HAP-1 (cell line): ENCODE measurements at places on chromosomes 13 and 19.

DNA sequence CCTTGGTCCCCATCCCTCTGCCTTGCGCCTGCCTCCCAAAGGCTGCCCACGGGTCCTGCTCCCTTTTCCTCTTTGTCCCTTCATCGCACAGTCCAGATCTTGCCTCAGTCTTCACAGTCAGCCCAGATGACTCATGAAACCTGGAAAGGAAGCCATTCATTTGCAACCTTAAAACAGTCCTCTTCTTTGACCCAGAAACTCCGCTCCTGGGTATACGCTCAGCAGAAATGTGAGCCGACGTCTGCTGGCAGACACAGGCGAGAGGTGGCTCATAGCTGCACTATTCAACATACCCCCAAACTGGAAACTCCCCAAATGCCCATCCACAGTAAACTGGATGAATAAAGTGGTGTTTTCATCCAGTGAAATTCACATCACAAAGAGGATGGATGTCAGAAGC is 13.6 kb upstream of the PEPD start:
- no peak for DNase-seq

GRCh38 chr13:80037505-80037888 is 303.4 kb downstream of the SPRY2 start:
- no peak for DNase-seq

- no peak for DNase-seq
Measured at GRCh38 chr13:49399801-49400472, 43.9 kb downstream of the CAB39L start.

DNA sequence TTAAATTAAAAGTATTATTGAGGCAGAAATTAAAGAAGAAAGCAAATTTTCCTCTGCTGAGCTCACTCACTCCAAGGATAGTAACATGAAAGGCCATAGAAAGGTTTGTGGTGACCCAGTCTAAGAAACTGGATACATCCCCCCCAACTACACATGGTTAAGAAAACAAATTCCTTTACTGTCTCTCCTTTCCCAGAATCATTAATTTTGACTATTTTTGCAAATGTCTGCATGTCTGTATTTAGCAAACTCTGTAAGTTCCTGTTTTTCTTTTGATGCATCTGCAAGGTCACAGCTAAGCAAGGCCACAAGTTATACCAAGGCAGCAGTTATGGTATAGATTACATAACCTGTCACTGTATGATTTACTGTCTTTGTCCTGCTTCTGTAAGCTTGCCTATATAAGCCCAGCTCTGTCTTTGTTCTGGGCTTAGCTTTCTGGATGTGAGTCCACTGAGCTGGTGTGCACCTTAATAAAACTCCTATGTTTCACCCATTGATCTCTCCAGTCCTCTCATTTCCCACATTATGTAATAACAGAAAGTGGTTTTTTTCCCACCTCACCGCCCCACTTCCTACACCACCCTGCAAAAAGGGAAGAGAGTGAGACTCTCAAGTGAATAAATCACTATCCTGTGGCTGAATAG is 8.5 kb upstream of the ZNF83 start:
- no peak for DNase-seq

- DNase-seq, result no peak
Measured at GRCh38 chr13:92362717-92363116, 863.9 kb upstream of the GPC6 start.

DNA sequence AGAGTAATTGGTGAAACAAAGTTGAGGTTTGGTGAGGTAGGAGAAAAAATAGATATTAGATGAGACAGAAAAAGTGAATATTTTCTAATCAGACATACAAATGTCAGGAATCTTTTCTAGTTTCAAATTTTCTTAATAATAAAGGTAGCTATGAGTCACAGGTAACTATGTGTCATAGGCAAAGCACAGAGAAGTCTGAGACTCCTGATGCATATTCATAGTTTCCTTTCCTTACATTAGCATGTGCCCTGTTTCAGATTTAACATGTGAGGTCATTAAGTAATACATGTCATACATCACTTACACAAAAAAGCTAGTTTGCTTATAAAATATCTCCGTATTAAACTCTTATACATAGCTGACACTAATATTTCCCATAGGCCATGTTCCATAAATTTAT is 1141.3 kb upstream of the PCDH20 start:
- no peak for DNase-seq

DNA sequence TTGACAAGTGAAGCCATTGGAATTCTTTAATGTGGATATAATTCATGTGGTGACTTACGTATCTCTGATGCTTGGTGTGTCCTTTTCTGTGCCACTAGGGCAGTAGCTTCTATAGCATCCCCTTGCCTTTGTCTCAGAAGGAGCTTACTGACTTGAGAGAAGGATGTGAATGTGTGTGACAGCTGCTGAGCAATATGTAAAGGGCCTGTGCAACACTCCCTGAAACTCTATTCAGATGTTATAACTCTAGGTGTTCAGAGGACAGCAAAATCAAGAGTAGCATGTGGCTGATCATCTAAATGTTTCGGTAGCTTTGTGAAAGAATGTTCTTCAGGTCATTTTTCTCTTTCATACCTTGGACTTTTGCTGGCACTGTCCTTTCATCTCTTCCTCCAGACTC is 189.5 kb downstream of the LMO7 start:
- DNase-seq, result no peak

DNA sequence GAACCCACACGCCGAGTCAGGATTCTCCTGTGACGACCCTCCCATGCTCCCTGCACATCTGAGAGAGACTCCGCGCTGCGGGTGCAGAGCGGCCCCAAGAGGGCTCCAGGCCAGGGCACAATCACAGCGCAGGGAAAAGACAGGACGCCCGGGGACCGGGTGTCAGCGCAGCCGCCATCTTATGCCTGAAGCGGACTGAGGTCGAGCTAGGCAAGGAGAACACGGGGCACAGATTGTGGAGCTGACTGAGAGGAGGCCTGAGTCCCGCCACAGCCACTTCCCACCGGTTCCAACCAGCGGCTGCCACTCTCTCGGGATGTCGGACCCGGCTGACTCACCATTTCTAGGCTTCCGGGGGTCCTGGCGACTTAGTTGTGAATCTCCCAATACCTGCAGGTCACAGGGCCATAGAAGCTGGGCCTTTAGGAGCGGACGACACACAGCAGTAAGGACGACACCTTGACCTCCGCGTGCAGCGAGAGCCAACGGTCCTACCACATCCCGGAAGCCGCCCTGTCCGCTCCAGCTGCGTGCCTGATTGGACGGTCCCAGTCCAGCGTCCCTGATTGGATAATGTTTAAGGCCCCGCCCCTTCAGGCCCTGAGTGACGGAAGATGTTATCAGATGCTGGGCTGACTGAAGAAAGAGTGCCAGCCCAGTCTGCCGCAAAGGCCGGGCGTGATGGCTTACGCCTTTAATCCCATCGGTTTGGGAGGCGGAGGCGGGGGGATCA is at the start of gene ZNF728:
Gene ZNF728 (minus strand): TSS at position 487 of the 733 bp plus-strand sequence. CDS start 146 bp downstream, at position 341.
- no peak for DNase-seq

GRCh38 chr13:66509175-66509574 is 721.0 kb downstream of the PCDH9 start:
- DNase-seq, result no peak

DNA sequence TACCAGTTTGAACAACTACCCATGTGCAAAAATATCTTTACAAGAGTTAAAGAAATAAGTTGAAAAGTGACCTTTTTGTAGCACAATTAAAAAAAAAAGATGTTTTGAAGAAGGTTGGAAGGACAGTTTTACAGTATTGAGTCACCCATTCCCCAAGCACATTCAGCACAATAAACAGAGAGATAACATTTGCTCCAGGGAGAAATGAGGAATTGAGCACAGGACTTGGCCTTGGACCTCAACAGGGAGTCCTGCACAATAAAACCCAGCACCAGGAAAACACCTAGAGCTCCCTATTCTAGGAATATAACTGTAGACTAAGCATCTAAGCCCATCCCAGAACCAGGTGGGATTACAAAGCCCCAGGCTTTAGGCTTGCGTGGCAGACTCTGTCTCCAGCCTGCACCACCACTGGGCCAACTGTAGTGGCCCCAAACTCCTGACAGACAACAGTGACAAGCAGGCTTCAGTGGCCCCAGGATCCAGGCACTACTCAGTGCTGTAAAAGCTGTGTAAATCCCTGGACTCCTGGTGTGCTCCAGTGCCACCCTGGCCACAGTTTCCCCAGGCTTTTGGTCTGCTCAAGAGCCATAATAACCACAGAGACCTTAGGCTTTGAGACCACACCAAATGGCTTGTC is 857.2 kb downstream of the SLITRK1 start:
- no peak for DNase-seq

DNA sequence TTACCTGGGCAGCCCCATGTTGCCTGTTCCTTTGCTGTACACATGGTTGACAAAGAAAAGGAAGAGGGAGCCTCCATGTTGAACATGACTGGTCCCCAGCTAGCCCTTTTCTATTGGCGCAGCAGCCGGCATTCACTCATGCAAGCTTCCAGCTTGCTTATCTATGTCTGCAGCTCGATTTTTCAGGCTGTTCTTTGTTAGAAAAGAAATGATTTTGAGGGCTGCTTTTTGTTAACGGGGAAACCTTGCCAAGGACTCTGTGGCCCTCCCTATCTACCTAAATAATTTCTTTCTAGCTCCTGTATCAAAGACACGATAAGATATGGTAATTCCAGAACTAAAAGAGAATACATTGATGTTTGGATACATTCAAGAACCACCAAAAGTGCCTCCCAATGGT is 20.4 kb upstream of the ADGRE2 start:
- no peak for DNase-seq

- no peak for DNase-seq
Measured at GRCh38 chr13:59304596-59304995, 859.1 kb downstream of the DIAPH3 start.

GRCh38 chr13:100988921-100989320 is 314.3 kb upstream of the TMTC4 start:
- DNase-seq, result no peak

DNA sequence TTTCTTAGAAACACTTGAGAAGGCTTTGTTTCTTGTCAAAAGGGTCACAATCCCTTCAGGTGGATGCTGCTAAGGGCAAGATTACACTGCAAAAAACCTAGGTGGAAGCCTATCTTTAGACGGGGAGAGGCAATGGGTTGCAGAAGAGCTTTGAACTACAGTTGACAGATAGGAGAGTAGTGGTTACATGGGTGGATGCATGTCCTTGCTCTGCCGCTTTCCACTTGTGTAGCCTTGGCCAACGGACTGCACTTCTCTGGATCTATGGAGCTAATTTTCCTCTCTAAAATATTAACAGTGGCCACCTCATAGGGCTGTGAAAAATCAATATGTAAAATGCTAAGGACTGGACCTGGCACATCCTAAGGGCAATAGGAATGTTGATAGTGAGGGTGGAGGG is 980 bp downstream of the BCKDHA start:
- DNase-seq, result no peak

DNA sequence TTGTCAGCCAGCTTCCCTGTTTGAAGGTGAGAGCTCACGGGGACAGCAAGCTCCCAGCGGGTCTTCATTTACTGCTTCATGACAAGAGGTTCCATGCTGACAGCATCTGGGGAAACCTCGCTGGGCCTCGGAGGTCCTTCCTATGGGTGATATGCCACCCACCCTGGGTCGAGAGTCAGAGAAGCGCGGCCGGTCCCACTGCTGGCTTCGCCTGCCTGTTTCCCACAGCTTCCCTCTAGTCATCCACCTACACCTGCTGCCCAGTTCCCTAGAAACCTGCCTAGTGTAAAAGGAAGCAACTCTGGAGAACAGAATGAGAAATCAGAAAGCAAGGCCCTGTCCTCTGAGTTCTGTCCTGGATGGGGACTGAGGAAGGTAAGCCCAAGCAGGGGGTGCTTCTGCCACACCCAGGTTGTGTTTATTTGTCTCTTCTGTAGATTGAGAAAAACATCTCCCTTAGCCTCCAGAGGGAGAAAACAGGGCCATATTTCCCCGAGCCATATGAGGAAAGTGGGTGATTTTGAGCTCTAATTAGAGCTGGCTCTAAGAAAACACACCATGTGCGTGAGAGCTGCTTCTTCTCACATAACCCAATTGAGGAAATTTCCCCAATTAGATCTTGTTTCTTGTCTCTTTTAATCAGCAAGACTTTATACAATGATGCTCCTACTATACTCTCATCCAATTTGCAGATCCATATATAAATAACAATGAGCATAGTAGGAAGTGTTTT is 504.3 kb downstream of the IRS2 start:
- DNase-seq, result no peak

- DNase-seq, result no peak
Measured at GRCh38 chr13:75319254-75319653, 162.7 kb downstream of the TBC1D4 start.

- no peak for DNase-seq
Measured at GRCh38 chr19:2255982-2256685, at the start of gene JSRP1. Gene JSRP1, minus strand, starts transcription at chr19:2256417. Its CDS starts 1,103 bp downstream, at chr19:2255314.

- no peak for DNase-seq
Measured at GRCh38 chr19:30935146-30935545, 414.1 kb downstream of the TSHZ3 start.

DNA sequence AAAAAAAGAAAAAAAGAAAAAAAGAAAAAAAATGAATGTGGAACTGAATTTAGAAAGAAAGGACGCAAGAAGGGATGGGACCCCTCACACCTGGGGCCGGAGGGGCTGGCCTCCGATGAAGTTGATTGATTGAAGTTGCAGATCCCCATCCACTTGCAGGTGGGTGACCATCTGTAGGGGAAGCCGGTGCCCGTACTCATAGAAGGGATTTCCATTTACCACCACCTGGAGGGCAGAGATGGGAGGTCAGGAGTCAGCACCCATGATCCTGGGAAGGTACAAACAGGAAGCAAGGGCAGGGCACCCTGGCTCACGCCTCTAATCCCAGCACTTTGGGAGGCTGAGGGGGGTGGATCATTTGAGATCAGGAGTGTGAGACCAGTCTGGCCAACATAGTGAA is 6.4 kb downstream of the LGALS4 start:
- no peak for DNase-seq

GRCh38 chr13:27481766-27482165 is 31.4 kb upstream of the MTIF3 start:
- DNase-seq, result peak; percentile 75
